Fibroblast of skin of right quadriceps (primary cell): ENCODE measurements at places on chromosomes 7 and 10.

- DNase-seq = peak; percentile 58
These were observed 40.2 kb downstream of the WDR11 start for GRCh38 chr10:120891365-120891764.

GRCh38 chr7:2431260-2431867, 28.0 kb downstream of the CHST12 start:
- DNase-seq = no peak

DNA sequence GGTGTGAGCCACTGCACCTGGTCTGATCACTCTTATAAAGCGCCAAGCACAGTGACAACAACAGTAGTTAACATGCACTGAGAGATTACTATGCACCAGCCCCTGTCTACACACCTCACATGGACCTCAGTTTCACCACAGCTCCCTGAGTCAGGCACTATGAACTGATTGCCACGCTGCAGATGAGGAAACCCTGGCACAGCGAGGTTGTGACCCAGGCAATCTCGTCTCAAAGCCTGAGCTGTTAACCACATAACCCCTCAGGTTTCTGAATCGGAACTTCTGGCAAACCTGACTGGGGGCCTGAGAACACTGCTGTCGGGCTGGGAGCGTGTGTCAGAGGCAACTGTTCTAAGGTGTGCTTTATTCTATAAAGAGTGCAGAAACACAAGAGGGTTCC, 150.8 kb downstream of the RNF216 start:
- DNase-seq = no peak

DNA sequence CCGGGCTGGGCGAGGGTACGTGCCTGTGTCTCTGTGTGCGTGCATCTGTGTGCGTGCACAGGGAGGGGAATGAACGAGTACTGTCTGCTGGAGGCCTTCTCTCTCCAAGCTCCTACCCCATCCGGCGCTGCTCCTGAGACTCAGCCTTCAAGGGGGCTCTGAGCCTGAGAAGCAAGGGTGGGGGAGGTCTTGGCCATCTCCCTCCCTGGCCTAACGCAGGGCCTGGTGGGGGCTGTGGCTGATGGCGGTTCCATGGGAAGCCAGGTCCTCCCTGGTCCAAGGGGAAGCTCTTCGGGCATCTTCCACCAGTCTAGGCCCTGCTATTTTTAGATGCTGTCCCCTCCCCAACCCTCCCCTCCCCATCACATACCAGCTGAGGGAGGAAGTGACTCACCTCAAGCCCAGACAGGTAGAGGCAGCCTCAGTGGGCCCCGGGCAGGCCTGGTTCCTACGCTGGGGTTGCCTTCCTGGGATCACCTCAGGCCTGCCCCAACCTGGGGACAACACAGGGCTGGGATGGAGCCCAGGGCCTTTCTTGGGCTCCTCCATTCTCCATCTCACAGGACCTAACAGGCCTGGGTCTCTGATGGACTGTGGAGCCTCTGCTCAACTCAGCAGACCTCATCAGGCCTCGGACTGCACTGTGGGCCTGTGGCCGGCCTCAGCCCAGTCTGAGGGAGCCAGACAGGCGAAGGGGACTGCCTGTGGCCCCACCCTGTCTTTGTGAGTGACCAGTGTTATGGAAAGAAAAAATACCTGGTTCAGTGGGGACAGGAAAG, 32.2 kb downstream of the DNAJB12 start:
- DNase-seq = no peak

- DNase-seq = no peak
These were observed 14.9 kb upstream of the EZH2 start for GRCh38 chr7:148898845-148899484.

DNA sequence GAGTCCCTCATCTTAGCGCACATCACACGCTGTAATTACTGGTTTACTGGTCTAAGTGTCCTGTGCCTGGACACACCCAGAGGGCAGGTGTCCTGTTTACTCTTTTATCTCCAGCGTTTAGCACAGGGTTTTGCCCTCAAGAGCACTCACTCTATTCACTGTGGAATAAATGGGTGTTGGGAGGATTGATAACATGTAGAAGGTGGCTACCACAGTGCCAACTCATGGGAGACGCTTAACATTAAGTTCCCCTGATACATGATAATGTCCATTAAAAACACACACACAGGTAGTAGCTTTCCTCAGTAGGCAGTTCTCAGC, 96.1 kb upstream of the EFCAB10 start:
- DNase-seq = no peak

- DNase-seq = no peak
These were observed 59.9 kb downstream of the SLC16A9 start for GRCh38 chr10:59649606-59650346.

GRCh38 chr7:150308575-150308974, 14.6 kb upstream of the LRRC61 start:
- DNase-seq = no peak

DNA sequence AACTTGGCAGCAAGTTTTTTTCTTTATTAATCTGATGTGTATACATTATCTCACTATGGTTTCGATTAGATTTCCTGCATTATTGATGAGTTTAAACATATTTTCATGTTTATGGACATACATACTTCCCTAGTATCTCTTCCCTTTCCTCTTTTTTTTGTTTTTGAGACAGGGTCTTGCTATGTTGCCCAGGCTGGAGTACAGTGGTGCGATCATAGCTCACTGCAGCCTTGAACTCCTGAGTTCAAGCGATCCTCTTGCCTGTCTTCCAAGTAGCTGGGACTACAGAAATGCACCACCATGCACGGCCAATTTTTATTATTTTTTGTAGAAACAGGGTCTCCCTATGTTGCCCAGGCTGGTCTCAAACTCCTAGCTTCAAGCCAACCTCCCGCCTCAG, 18.9 kb downstream of the BAZ1B start:
- DNase-seq = no peak

- DNase-seq = no peak
These were observed 67.5 kb downstream of the CUX1 start for GRCh38 chr7:101884671-101885596.

DNA sequence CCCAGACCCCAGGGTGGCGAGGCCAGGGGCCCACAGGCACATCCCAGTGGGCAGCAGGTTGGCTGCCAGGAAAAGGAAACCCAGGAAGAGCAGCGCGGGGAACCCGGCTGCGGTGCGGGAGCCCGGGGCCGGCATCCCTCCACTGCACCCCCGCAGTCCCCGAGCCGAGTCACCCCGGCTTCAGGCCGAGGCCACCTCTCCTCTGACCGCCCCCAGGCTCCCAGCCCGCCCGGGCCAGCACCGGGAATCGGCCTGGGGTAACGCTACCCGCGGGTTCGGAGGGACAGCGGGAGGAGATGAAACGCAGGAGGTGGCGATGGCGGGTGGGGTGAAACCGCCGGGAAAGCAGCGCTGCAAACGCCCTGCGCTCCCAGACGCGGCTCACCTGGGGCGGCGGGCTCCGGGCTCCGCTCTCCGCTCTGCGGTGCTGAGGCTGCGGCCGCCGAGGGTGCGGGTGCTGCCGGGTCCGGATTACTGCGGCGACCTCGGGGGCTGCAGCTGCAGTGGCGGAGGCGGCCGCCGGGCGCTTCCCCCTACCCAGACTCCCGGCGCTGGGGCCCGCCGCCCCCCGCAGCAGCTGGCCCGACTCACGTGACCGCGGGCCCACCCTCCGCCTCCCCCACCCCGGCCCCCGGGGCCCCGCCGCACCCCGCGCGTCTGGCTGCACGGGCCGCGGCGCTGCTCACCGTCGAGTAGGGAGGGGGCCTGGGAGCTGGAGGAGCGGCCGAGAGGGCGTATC, at the start of gene SCRN1:
TSS of gene SCRN1 (minus strand) at position 545 of the 739 bp plus-strand sequence. CDS start 20,734 bp downstream, outside the sequence.
- peak; percentile 63 for DNase-seq

GRCh38 chr10:80051993-80052392, 26.5 kb upstream of the TMEM254 start:
- no peak for DNase-seq

DNA sequence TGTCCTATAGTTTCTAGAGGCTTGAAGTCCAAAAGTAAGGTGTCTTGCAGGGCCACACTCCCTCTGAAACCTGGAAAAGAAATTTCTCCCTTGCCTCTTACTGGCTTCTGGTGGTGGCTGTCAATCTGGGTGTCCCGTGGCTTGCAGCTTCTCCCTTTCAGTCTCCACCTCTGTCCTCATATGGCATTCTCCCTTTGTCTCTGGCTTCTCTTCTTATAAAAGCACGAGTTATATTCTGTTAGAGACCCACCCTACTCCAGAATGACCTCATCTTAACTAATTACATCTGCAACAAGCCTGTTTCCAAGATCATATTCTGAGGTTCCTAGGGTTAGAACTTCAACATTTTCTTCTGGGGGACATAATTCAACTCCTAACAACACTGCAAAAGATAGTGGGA, 3.4 kb upstream of the GLI3 start:
- DNase-seq = no peak

GRCh38 chr10:21732067-21732772, 198.2 kb downstream of the MLLT10 start:
- DNase-seq = peak; percentile 69

GRCh38 chr7:19116121-19117090, 1.0 kb downstream of the TWIST1 start:
- DNase-seq = peak; percentile 37

- DNase-seq = no peak
These were observed 1.1 kb upstream of the IQUB start for GRCh38 chr7:123535517-123535916.

DNA sequence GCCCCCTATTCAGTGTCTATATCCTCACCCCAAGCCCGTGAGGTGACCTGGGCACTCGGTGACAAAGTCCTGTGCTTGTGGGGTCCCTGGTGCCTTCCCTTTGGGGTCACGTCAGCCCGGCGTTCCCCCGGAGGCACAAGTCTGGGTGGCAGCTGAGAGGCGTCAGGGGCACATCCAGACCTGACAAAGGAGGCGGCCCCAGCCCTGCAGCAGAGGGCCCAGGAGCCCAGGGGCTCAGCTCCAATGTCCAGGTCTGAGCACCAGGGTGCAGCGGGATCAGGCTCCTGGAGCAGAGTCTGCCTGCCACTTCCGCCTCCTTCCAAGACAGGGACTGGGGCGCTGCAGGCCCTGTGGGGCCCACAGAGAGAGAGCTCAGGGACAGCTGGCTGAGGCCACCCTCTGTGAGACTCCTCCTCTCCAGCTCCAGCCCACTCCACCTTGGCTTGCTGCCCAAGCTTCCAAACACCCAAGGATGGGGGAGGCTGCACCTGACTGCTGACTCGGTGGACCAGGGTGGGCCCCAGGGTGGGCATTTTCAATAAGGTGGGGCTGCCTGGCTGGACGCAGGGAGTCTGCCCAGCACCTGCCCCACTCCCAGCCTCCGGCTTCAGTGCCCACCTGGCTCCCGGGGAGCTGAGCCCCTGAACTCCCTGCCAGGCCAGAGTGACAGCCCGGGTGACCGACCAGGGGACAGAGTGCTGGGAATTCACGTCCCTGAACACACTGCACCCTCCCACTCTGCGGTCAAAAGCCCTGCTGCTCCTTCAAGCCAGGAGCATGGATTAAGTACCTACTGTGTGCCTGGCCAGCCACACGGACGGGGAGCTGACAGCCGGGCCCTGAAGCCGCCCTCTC, 1.0 kb upstream of the KNDC1 start:
- no peak for DNase-seq

- DNase-seq = no peak
These were observed 168.2 kb downstream of the NRF1 start for GRCh38 chr7:129779602-129780256.

GRCh38 chr10:20990604-20991003, 93.5 kb upstream of the NEBL start:
- DNase-seq = peak; percentile 77

- DNase-seq = no peak
These were observed 6.7 kb downstream of the KCP start for GRCh38 chr7:128903621-128904361.

DNA sequence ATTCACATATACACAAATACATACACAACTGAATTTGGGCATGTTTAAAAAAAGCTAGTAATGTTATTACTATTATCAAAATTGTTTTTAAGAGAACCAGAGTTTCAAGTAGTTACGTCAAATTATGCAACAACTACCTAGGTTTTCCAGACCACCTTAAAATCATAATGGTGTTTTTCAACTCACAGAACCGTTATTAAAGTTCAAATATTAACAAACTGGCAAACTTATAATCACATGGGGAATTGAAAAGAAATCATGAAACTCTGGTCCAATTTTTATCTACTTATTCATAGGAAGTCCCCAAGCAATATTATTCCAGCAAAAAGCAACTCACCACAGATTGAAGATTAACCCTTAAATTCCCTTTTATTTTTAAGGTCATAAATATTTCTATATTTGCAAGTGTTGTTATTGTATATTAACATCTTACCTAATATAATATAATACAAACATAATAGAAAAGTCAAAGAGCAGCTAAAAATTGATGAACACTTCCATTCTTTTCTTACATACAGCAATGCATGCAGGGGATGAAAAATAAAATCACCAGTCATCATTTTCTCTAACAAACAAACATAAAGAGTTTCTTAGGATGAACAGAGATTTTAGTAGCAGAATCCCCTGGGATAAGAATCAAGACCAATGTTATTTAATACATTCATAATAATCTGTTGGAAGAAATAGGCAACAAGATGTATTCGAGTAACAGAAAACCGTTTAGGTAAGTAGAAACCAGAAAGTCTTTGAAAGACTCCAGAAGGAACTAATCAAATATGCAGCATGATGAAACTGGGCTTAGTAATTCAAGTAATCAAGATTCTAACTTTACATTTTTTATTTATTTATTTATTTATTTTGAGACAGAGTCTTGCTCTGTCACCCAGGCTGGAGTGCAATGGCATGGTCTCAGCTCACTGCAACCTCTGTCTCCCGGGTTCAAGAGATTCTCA, 391.1 kb downstream of the PARD3 start:
- no peak for DNase-seq

DNA sequence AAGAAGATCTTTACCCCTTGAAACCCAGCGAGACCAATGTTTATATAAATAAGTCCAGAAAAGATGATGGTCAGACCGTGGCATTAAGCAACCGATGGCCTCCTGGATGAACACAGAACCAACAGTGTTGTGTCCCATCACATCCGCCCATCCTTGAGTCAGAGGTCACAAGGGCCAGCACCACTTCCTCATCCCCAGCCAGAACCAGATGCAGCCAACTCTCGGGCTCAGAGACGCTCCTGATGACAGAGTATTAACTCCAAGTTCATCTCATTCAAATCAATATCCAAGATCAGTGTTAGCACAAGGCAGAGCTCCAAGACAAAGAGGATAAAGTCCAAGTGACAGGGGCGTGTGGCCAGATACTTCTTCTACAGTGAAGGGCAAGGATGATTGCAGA, 63.5 kb downstream of the FAM53B start:
- no peak for DNase-seq

DNA sequence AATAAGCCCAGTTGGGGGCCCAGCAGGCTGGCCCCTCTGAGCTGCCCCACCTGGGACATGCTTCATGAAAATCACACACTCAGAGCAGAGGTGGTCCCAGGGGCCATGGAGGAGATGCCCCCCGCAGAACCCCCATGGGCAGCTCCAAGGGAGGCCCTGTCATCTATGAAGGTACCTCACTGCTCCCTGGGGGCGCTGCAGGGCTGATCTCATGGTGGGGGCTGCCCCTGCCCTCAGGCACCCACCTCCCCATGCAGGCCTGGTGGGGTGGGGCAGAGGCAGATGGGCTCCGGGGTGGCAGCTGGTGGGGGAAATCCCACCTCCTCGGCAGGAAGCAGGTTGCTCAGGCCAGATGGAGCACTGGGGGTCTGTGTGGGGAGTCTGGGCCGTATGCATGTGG, 60.5 kb downstream of the YKT6 start:
- DNase-seq = no peak
